ENCODE measurements at places on chromosomes 1 and 21. TPM values are rescaled to one million over a fixed set of nuclear protein-coding genes. Genes with fewer than 3 reads are reported as not detected.
A peak's percentile ranks its signal among the peaks of the same experiment; 100 is the strongest.

The RGS7 gene
- not detected for total RNA-seq

The CYP4Z1 gene
- total RNA-seq, result not detected

The S100A8 gene
- total RNA-seq, result 1.4 TPM

The SELENBP1 gene
- 0.42 TPM for total RNA-seq

The OR6N1 gene
- not detected for total RNA-seq

The TNFRSF4 gene
- total RNA-seq, result 0.37 TPM

The TTC22 gene
- 1.8 TPM for total RNA-seq

The ANGPTL7 gene
- not detected for total RNA-seq

The CA6 gene
- total RNA-seq, result not detected

The GNB1 gene
- 371 TPM for total RNA-seq

- H3K27me3 ChIP-seq, result no peaks in the 10 kb centered on the region
- DNase-seq, result no peak
- no peak overlapping the region for H3K27ac ChIP-seq
- 0 out of 2 replicates have a peak, but pooled peaks cover 1% of the 10 kb centered on the region for H3K4me1 ChIP-seq
- no peaks in the 10 kb centered on the region for H3K36me3 ChIP-seq
Measured at GRCh38 chr1:28921286-28921869, 7.0 kb downstream of the EPB41 start.

DNA sequence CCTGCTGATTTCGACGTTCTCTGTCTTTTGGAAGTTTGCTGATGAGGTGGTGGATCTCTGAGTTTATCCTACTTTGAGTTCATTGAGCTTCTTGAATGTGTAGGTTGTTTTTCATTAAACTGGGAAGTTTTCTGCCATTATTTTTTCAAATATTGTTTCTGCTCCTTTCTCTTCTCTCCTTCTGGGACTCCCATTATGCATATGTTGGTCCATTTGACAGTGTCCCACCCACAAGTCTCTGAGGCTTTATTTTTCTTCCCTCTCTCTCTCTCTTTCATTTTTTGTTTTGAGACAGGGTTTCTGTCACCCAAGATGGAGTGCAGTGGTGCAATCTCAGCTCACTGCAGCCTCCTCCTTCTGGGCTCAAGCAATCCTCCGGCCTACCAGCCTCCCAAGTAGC is 11.7 kb downstream of the TNFRSF18 start:
- no peak for DNase-seq
- H3K27ac ChIP-seq, result no peak overlapping the region
- no peaks in the 10 kb centered on the region for H3K4me1 ChIP-seq
- no peaks in the 10 kb centered on the region for H3K27me3 ChIP-seq
- H3K36me3 ChIP-seq, result no peaks in the 10 kb centered on the region

GRCh38 chr1:117590273-117590925 is 15.4 kb upstream of the TENT5C start:
- H3K4me1 ChIP-seq, result no peaks in the 10 kb centered on the region
- DNase-seq, result no peak
- H3K27ac ChIP-seq, result no peak overlapping the region
- no peaks in the 10 kb centered on the region for H3K27me3 ChIP-seq
- no peaks in the 10 kb centered on the region for H3K36me3 ChIP-seq
- H3K4me3 ChIP-seq, result no peak overlapping the region

GRCh38 chr1:183597656-183598347 is 7.5 kb upstream of the NCF2 start:
- no peaks in the 10 kb centered on the region for H3K36me3 ChIP-seq
- no peak overlapping the region for H3K27ac ChIP-seq
- no peak for DNase-seq
- peaks cover 7% of the 10 kb centered on the region for H3K4me1 ChIP-seq

DNA sequence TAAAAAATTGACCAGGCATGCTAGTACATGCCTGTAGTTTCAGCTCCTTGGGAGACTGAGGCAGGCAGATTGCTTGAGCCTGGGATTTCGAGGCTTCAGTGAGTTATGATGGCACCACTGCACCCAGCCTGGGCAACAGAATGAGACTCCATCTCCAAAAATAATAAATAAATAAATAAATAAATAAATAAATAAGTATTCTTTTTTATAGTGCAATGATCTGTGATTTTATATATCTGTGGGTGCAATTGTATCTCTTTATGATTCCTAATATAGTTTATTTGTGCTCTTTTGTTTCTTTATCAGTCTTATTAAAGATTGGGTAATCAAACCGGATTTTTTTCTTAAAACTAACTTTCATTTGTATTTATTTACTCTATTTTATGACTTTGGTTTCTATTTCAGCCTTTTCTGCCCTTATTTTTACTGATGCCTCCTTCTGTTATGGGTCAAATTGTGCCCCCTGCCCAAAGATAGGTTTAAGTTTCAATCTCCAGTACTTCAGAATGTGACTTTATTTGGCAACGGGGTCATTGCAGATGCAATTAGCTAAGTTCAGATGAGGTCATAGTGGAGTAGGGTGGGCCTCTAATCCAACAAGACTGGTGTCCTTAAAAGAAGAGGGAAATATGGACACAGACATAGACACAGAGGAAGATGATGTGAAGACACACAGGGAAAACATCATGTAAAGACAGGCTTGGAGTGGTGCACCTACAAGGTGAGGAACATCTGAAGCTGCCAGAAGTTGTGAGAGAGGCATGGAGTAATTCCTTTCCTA is 74.9 kb upstream of the CDC42BPA start:
- no peak for DNase-seq
- no peaks in the 10 kb centered on the region for H3K27me3 ChIP-seq
- H3K27ac ChIP-seq, result no peak overlapping the region
- H3K4me1 ChIP-seq, result peaks cover 59% of the 10 kb centered on the region
- H3K4me3 ChIP-seq, result no peak overlapping the region

DNA sequence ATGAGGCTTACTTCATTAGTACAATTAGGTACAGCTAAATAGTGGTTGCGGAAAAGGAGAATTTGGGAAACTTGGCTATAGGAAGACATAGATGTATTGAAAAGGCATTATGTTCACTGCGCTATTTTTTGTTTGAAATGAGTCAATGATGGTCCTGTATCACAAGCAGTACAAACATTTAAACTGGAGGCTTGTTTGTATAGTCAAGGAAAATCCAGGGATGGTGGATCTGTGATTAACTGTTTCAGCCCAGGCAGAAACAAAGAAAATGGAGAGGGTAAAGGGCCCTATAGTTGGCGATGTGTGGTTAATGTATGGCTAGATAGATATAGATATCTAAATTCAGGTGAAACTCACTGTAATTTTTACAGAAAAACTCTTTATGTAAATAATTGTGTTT is 79.9 kb downstream of the CLIC4 start:
- H3K27ac ChIP-seq, result no peak overlapping the region
- H3K4me1 ChIP-seq, result peaks cover 11% of the 10 kb centered on the region
- no peak for DNase-seq
- H3K27me3 ChIP-seq, result no peaks in the 10 kb centered on the region
- H3K4me3 ChIP-seq, result no peak overlapping the region
- H3K36me3 ChIP-seq, result no peaks in the 10 kb centered on the region

DNA sequence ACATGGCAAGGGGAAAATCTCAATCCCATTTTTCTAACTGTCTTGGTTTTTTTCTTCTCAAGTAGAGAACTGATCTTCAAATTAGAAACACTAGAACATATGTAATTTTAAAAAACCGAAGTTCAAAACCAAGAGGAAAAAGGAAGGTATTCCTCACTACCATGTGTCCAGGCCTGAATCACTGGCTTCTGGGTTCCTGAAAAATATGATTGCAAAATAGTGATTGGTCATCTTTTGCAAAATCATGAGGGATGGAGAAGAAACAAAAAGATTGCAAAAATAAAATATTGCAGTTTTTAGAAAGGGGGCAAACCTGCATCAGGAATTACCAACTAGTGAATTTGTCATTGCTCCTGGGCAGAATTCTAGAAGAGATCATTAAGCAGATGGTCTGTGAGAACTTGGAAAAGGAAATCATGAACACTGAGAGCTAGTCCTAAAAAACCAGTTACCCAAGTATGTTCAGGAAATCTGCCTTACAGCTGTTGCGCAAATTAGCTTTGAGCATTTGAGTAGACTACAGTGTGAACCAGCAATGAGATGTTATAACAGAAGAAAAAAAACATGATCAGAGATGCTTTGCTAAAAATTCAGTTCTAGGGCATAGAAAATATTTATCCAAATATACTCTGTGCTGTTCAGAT is 49.4 kb downstream of the SPATA46 start:
- H3K27ac ChIP-seq, result no peak overlapping the region
- no peak for DNase-seq
- no peaks in the 10 kb centered on the region for H3K36me3 ChIP-seq
- peaks cover 3% of the 10 kb centered on the region for H3K4me1 ChIP-seq
- no peaks in the 10 kb centered on the region for H3K27me3 ChIP-seq

- H3K4me3 ChIP-seq, result no peak overlapping the region
- no peaks in the 10 kb centered on the region for H3K27me3 ChIP-seq
- DNase-seq, result peak; percentile 48
- H3K4me1 ChIP-seq, result peaks cover 18% of the 10 kb centered on the region
Measured at GRCh38 chr1:156444407-156445001, 56.1 kb downstream of the MEF2D start.

DNA sequence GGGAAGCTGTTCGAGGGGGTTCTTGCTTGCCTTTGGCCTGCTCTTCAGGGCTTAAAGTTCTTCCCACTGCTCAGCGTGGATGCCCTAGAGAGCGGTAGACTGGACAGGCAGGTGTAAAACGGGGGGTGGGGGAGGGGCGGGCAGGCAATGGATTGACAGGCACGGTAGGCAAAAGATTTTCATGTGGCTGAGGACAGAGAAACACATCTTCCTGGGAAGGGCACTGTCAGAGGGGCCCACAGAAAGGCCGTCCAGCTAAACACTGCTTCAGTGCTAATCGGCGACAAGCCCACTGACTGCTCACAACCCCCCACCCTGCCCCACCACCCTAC is 412 bp downstream of the ABCA4 start:
- no peaks in the 10 kb centered on the region for H3K27me3 ChIP-seq
- H3K27ac ChIP-seq, result no peak overlapping the region
- H3K4me1 ChIP-seq, result no peaks in the 10 kb centered on the region
- no peaks in the 10 kb centered on the region for H3K36me3 ChIP-seq
- DNase-seq, result no peak

DNA sequence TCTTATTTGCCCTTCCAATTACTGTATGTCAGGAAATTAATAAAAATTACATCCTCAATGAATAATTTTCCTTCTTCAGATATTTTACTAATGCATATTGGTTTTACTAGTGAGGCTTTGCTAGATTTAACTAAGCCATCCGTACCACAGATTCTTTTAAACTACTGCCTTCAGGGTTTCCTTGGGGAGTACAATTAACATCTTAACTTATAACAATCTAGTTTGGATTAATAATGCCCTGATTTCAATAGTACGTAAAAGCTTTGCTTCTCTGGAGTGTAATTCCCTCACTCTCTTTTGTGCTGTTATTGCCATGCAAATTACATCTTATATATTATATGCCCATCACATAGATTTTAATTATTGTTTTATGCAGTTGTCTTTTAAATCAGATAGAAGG is 24.3 kb upstream of the F3 start:
- H3K27me3 ChIP-seq, result no peaks in the 10 kb centered on the region
- no peak overlapping the region for H3K4me3 ChIP-seq
- peaks cover 3% of the 10 kb centered on the region for H3K4me1 ChIP-seq
- no peak for DNase-seq

DNA sequence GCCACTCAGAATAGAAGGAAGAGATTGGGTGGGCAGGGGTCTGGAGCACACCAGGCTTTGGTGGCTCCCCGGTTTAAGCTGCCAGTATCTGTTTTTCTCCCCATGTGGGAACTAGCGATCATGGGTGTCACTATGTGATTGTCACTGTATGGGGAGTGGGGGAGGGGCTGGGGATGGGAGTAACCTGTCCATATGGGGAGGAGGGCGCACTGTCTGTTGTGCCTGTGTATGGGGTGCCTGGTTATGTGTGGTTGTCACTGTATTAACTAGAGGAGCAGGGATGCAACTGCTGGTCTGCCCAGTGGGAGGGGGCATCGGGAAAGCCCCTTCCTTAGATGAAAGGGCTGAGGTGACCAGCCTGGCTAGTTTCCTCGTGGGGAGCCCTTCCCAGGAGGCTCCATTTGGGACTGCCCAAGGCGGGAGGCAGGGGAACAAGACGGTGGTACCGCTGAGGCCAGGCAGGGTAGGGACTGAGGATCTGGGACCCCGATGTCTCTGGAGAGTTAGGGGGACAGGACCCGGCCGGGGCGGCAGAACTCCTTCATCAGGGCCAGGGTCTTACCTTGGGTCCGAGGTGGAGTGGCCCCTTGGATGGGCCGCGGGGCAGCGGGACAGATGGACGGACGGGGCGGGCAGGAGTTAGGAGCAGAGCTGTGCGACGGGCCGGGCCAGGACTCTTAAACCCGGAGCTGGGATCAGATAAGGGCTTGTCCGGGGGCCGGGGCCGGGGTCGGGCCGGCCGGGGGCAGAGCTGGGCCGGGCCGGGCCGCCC is at the start of gene KCNJ10:
KCNJ10 (minus strand) TSS at position 701 of the 772 bp plus-strand sequence. CDS start 27,628 bp downstream, outside the sequence.
- no peak for DNase-seq
- H3K4me1 ChIP-seq, result no peaks in the 10 kb centered on the region
- peak within 1 kb of the TSS; percentile 46 for H3K4me3 ChIP-seq
- no peak within 1 kb of the TSS for H3K27ac ChIP-seq
- no peaks in the 10 kb centered on the region for H3K27me3 ChIP-seq

GRCh38 chr1:46718340-46718726 is 581 bp downstream of the EFCAB14 start:
- peaks cover 23% of the 10 kb centered on the region for H3K4me1 ChIP-seq
- H3K27ac ChIP-seq, result peak overlapping the region; percentile 72
- H3K36me3 ChIP-seq, result peaks cover 18% of the 10 kb centered on the region
- H3K4me3 ChIP-seq, result peak overlapping the region; percentile 90
- no peaks in the 10 kb centered on the region for H3K27me3 ChIP-seq
- no peak for DNase-seq

DNA sequence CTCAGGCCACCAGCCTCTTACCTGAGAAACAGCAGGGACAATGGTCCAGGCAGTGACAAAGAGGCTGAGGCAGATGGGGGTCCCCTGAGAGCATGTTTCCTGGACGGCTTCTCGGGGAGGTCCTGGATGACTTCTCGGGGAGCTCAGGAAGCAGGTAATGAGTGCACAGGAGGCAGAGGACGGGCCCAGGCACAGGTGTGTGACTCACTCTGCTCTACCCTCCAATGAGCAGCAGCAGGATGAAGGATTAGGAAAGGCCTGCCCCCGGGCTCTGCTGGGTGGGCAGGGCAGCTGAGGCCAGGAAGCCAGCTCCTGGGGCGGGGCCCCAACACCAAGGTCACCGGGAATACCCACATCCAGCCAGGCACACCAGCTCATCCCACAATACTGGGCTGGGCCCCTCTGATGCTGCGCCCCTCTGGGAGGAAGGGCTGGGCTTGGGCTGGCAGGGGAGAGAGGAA is 17.2 kb upstream of the PTAFR start:
- H3K4me3 ChIP-seq, result no peak overlapping the region
- H3K27me3 ChIP-seq, result no peaks in the 10 kb centered on the region
- no peak overlapping the region for H3K27ac ChIP-seq
- DNase-seq, result no peak

GRCh38 chr1:167898578-167899222 is 15.2 kb downstream of the ADCY10 start:
- H3K4me1 ChIP-seq, result no peaks in the 10 kb centered on the region
- H3K4me3 ChIP-seq, result no peak overlapping the region
- H3K36me3 ChIP-seq, result no peaks in the 10 kb centered on the region
- H3K27me3 ChIP-seq, result no peaks in the 10 kb centered on the region

- H3K36me3 ChIP-seq, result no peaks in the 10 kb centered on the region
- H3K4me1 ChIP-seq, result peaks cover 1% of the 10 kb centered on the region
- peak within 1 kb of the TSS; percentile 37 for H3K27ac ChIP-seq
Measured at GRCh38 chr1:235649368-235650163, at the start of gene GNG4. Gene GNG4, minus strand, starts transcription at chr1:235649784. Its CDS starts 65,946 bp downstream, at chr1:235583838.
